ENCODE measurements at places on chromosomes 13 and 19.

DNA sequence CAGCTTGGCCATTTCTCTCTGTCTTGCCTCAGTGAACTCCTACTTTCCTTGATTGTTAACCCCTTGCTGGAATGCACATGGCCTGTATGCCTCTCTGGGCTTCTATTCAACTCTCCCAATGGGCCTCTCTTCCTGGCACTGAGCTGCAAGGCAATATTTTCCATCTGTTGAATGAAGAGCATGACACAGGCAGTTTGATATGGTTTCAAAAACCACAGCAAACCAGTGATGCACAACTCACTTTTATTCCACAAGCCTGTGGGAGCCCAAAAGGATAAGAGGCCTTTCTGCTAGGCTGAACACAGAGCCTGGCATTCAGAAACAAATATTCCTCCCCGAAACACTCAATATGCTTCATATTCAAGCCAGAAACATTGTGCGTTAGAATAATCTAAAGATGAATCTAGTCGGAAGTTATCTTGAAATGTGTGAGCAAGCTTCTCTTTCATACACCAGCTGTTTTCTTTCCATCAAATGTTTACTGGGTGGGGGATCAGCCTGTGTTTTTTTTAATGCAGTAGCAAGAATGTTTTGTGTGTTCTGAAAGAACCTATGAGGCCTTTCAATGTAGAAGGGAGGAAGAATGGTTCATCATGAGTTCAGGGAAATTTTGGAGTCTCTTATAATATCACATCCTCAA lies 443.1 kb upstream of the SPRY2 start:
- no peak for DNase-seq

DNA sequence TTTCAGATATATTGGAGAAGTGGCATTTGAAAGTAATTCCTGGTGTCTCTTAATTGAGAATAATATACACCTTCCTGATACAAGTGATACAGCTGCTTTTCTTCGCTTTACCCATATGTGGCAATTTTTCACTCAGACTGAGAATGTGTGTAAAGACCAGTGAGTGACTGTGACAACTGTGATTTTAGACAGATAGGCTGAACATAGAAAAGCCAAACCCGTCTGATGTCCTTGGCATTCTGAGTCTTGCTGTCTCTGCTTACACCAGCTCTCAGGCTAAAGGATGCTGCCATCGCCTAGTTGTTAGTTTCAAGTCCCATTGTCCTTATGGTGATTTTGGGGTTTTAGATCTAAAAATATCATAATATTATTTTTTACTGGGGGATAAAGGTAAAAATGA lies 492.6 kb downstream of the RFC3 start:
- DNase-seq = no peak

GRCh38 chr19:52566121-52566520 lies 4.0 kb upstream of the ZNF701 start:
- DNase-seq = no peak

- no peak for DNase-seq
Observed at GRCh38 chr13:97853550-97853949, 99.9 kb upstream of the IPO5 start.

- no peak for DNase-seq
Observed at GRCh38 chr13:28489524-28489931, 5.4 kb downstream of the FLT1 start.

DNA sequence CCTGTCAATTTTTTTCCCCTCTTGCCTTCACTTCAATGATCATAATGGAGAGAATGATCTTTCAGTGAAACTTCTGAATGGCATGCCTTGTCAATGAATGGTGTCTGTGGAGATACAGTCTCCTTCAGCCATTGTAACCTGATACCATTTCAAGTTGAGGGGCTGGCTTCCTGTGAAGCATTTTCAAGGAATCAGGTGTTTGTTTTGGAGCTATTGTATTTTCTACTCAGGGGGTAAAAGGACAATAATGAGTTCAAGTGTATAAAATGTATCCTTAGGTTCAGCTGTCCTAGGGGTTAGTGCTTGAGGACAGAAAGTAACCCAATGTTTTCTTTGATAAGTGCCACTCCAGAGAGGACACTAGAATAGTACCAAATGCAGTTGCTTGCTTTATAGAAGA lies 23.8 kb upstream of the CBY2 start:
- no peak for DNase-seq

DNA sequence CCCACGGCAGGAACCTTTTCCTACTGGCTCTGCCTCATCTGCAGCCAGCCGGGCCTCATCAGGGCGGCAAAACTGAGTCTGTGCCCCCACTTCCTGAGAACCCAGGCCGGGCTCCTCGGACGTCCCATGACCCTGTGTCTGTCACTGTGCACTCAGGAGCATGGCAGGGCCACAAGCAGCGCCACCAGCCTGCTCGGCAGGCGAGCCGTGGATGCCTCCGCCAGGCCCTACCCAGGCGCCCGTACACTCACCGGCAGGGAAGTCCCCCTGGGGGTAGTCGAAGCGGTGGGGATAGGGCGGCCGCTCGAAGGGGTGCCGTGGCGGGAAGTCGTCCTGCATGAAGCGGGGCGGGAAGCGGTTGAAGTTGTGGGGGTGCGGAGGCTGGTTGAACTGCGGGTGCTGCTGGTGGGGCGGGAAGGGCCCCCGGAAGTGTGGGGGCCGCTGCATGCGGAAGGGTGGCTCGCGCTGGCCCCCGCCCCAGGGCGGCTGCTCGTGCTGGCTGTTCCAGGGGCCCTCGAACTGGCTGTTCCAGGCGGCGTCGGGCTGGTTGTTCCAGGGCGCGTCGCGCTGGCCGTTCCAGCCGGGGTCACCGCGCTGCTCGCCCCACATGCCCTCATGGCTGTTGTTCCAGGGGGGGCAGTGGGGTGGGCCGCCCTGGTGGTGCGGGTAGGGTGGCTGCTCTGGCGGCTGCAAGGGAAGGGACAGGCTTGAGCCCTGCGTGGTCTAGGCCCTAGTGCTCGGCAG lies 17.1 kb downstream of the CHERP start:
- no peak for DNase-seq

GRCh38 chr19:51467864-51468544 lies 9.8 kb upstream of the SIGLEC8 start:
- no peak for DNase-seq

GRCh38 chr13:105774739-105775460 lies 760.6 kb downstream of the EFNB2 start:
- no peak for DNase-seq

DNA sequence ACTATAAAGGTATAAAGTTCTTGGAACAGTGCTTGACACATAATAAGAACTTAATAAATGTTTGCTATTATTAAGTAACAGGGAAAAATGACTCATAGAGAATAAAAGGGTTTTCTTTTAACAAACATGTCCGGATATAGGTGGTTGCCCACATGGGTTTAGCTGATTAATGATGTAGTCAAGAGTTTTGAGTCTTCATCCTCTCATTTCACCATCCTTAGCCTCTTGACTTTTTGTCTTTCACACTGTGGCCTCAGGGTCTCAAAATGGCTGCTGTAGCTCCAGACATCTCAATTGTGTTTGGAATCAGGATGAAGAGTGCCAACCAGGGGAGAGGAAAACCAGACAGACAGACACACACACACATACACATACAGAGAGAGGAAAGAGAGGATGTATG lies 97.9 kb downstream of the HSPH1 start:
- no peak for DNase-seq

DNA sequence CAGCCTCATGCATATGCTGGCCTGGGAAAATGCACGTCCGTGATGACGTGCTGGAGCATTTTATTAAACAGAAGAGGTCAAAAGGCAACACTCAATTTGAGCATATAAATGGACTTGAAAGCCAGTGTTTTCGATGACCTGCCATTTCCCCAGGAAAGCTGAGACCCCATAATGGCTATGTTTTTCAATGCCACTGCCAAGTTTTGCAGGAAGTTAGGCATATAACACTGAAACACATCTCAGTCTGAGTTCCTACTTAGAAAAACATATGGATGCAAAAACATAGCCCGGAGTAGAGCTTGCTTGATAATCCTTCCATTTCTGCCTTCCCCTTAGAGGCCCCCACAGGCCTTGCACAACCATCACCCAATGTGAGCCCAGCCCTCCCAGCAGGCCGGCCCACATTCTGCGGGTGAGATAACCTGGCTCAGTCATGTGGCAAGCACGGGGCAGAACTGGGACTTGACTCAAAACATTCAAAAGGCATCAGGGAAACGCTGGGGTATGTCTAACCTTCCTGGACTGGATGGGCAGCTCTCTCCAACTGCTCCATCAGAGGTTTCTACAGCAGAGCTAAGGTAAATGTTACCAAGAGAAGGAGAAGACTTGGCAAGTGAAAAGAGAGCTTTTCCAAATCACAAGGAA lies 24.9 kb downstream of the EPS15L1 start:
- peak; percentile 46 for DNase-seq

DNA sequence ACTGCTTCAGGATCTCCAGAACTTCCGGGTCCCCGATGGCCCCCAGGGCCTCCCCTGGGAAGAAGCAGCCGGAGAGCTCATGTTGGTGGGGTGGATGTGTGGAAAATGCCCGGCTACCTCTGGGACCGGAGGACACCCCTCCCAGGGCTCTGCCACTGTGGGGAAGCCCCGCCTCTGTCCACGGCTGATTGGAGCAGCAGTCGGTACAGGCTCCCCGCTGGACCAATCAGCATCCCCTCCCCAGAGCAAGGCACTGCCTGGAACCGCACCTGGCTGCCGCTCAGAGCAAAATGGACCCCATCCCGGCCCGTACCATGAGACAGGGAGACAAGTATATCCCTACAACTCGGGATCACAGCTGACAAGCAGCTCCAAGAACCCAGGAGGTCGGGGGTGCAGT lies 6.4 kb downstream of the DOHH start:
- peak; percentile 35 for DNase-seq

DNA sequence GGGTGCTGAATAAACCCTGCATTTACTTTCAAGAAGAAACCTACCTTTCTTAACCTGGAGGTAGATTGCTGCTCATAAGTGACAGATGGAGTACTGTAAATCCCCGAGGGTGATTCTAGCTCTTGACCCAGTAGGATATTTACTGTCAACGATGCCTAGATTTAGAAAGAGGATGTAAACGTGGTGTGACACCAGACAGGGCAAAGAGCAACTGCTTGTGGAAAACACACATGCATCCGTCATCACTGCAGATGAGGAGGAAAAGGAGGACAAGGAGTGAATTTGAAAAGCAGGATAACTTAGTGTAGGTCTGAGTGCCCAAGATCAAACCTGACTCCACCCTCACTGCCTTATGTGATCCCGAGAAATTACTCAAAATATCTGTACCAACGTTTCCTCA lies 9.8 kb upstream of the CLN5 start:
- DNase-seq = no peak
